ENCODE measurements at places on chromosomes 1 and 21. TPM values are rescaled to one million over a fixed set of nuclear protein-coding genes. Genes with fewer than 3 reads are reported as not detected.

Gene HRNR
- not detected for total RNA-seq

Gene LACTBL1
- not detected for total RNA-seq

Gene FCRL2
- not detected for total RNA-seq

Gene SERTAD4
- total RNA-seq: 3.2 TPM

Gene SIK1
- 6.7 TPM for total RNA-seq

DNA sequence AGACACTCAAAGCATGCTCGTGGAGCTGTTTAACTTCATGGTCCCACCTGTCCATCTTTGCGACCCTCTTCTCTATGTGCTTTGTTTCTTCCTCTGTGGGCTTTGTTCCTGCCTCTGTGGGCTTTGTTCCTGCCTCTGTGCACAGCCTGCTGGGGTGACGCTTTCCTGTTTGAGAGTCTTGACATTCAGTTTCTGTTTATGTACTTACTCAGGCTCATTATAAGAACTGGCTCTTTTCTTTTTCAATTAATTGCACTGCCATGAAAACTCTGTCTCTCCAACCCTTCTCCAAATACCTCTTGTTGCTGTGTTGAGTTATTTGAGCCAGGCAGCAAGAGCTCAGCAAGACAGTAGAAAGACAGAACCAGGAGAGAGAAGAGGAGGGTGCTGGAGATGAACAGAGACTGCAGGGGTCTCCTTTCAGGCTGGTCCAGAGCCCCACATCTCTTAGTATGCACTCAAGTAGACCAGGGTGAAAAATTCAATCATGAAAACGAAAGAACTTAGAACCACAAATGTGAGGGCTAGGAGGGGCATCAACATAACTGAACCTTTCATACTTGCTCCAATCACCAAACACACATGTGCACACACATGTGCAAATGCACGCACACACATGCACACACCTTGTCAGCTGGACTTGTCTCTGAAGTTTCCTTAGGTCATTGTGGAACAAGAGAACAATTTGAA is 88.3 kb upstream of the SGIP1 start:
- H3K4me3 ChIP-seq: no peak overlapping the region
- H3K36me3 ChIP-seq: no peaks in the 10 kb centered on the region
- H3K27me3 ChIP-seq: no peaks in the 10 kb centered on the region
- peaks cover 6% of the 10 kb centered on the region for H3K4me1 ChIP-seq

DNA sequence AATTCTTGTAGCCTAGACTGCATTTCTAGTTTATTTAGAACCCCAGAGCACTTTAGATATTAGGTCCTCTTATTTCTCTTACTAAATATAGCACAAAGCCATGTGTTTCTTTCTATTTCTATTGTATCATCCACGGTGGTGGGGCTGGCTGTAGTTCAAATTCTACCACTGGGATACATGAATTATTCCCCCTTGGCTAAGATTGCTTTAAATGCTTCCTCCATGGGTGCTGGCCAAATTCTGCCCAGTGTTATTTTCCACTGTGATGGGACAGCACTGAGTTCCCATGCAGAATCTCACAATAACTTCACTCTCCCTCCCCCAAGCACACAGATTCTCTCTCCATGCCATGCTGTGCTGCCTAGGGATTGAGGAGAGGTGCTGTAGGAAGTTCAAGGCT is 41.5 kb upstream of the GBP6 start:
- H3K4me1 ChIP-seq: no peaks in the 10 kb centered on the region
- no peak overlapping the region for H3K27ac ChIP-seq
- H3K4me3 ChIP-seq: no peak overlapping the region
- H3K36me3 ChIP-seq: no peaks in the 10 kb centered on the region

DNA sequence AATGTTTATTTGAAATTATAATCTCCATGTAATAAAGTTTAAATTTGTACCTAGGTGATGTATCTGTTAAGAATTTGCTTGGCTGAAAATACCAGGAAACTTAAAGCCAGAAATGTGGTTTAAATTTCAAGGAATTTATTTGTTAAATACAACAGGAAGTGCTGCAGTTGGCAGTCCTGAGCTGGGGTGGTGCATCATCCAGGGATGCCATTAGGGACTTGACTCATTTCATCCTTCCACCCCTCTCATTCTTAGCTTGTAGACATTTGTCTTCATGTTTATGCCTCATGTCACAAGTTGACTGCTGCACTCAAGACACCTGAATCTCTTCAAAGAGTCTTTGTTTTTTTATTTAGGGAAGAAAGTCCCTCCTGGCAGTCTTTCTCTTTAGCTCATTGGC is 175.9 kb downstream of the LHX8 start:
- no peak for DNase-seq
- H3K27me3 ChIP-seq: no peaks in the 10 kb centered on the region
- no peaks in the 10 kb centered on the region for H3K36me3 ChIP-seq
- H3K4me1 ChIP-seq: no peaks in the 10 kb centered on the region
- H3K4me3 ChIP-seq: no peak overlapping the region

DNA sequence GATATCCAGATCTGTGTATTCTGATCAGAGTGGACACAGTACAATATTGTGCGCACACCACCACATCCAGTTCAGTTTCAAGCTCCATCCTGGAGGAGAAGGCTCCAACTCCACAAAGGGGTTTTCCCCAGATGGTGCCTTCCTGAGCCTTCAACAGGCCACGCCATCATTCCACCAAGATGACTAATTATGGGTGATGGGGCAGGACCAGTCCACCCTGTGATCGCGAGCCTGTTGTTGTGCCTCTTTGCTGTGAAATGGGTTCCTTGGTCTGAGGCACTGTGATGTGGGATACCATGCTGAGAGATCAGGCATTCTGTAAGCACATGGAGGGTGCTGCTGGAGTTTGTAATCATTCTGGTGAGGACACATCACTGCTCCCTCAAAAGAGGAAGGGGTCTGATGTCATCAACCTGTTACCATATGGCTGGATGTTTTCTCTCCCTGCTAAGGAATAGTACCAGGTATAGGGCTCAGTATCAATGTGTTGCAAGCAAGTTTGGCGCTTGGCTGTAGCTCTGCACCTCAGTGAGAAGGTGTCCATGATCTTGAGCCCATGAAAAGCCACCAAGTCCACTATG is 6.7 kb upstream of the SH2D2A start:
- H3K4me1 ChIP-seq: no peaks in the 10 kb centered on the region
- no peaks in the 10 kb centered on the region for H3K27me3 ChIP-seq
- no peak overlapping the region for H3K27ac ChIP-seq
- no peak for DNase-seq

DNA sequence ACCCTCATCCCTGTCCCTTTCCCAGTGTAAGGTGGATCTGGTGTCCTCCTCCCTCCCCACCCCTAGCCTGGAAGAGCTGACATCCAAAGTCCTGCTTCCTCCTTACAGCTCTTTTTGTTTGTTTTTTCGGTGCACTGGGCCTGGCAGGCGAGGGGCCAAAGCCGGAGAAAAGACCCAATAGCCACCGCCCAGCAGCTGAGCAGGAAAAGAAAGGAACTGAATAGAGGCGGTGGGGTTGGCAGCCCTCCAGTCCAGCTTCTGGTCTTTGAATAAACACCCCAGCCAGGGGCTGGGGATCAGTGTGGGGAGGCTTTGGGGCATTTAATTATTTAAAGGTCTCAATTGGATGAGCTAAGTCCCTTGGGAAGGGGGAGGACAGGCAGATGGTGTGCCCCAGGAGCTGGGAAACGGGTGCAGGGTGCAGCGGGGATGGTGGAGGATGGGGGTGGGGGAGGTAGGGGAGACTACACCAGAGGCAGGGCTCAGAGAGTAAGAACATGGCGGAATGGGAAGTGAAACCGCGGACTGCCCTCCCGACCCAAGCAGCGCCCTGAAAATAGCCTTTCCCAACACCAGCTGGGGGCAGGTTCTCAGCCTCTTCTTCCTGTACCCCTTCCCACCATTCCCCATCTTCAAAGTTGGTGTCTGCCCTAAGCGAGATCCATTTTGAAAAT is 20.2 kb downstream of the BTG2 start:
- peaks cover 11% of the 10 kb centered on the region for H3K4me1 ChIP-seq
- H3K36me3 ChIP-seq: no peaks in the 10 kb centered on the region
- peaks cover 24% of the 10 kb centered on the region for H3K27me3 ChIP-seq
- no peak overlapping the region for H3K4me3 ChIP-seq
- H3K27ac ChIP-seq: no peak overlapping the region

DNA sequence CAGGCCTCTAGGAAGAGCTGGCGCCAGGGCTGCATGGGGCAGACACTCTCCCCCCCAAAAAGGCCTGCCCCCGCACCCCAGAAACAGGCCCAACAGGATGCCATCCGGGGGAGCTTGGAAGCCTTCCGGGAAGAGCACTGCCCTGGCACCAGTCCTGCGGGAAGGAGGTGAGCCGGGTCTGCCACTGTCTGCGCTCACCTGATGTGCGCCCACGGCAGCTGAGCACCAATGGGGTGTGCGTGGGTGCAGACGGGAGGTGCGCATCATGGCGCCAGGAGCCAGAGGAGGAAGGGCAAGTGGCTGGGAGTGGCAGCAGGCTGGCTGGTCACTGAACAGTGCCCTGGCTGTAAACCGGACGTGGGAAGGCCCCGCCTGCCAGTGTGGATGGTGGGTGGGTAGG is 73.6 kb downstream of the CASZ1 start:
- H3K36me3 ChIP-seq: no peaks in the 10 kb centered on the region
- no peaks in the 10 kb centered on the region for H3K27me3 ChIP-seq
- H3K4me1 ChIP-seq: peaks cover 8% of the 10 kb centered on the region
- no peak overlapping the region for H3K27ac ChIP-seq

DNA sequence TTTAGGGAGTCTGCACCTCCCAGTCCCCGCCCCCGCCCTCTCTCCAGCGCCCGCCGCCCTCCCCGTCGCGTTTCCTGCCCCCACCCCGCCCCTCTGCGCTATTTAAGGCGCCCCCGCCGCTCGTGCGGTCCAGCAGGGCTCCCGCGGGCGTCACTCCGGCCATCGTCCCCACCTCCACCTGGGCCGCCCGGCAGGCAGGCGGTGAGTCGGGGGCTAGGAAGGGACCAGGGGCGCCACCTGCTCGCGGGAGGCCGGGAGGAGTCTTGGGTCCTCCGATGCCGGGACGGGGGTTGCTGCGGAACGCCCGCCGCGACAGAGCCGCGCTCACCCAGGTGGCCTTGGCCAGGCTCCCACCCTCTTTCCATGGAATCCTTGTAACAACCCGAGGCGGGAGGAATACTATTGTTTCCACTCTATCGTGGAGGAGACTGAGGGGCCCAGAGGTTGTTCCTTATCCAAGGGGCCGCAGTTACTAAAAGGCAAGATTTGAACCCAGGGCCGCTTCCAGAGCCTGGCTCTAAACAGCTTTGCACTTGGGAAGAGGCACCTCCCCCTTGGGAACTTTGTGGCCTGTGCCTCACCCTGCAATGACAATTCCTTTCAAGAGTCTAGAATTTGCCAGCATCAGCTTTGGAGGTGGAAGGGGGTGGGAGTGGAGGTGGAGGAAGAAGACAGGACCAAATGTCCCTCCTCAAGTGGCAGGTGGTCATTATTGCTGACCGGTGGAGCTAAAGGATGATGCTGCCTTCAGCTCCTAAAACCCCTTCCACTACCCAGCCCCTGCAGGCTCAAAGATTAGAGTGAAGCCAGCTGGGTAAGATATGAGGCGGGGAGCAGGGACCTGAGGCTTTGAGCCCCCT is at the start of gene GJA4:
Gene GJA4 (plus strand): TSS at position 132 of the 860 bp plus-strand sequence. CDS start 1,215 bp downstream, outside the sequence.
- H3K36me3 ChIP-seq: no peaks in the 10 kb centered on the region
- H3K27ac ChIP-seq: no peak within 1 kb of the TSS
- H3K4me1 ChIP-seq: peaks cover 10% of the 10 kb centered on the region
- peak within 1 kb of the TSS; percentile 41 for H3K4me3 ChIP-seq

DNA sequence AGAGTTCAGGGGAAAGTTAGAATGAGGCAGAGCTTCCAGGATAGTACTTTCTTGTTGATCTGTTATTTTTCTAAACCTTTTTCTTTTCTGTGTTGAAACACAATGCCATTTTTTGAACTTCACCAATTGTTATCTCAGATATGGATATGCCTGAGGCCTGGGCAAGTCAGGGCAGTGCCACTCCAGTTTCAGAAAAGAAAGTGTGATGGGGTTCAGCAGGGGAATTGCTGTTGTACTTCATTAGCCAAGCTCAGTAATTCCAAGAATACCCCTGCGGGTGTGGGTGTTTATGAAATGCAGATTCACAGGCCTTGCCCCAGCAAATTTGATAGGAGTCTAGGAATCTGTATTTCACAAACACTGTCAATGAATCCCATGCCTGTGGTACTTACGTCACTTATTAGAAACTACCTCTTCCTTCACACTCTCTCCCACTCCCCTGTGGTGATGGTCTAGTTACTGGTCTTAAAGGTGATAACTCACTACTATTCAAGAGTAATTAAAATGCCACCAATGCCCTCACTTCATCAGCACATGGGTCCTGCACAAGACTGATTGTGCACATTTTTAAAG is 142.3 kb downstream of the PBX1 start:
- no peak overlapping the region for H3K4me3 ChIP-seq
- H3K27me3 ChIP-seq: no peaks in the 10 kb centered on the region
- DNase-seq: no peak
- no peak overlapping the region for H3K27ac ChIP-seq

GRCh38 chr1:84719543-84720217 is 29.4 kb upstream of the SSX2IP start:
- no peak overlapping the region for H3K27ac ChIP-seq
- H3K4me1 ChIP-seq: peaks cover 4% of the 10 kb centered on the region
- DNase-seq: no peak
- H3K27me3 ChIP-seq: no peaks in the 10 kb centered on the region
- H3K4me3 ChIP-seq: no peak overlapping the region

DNA sequence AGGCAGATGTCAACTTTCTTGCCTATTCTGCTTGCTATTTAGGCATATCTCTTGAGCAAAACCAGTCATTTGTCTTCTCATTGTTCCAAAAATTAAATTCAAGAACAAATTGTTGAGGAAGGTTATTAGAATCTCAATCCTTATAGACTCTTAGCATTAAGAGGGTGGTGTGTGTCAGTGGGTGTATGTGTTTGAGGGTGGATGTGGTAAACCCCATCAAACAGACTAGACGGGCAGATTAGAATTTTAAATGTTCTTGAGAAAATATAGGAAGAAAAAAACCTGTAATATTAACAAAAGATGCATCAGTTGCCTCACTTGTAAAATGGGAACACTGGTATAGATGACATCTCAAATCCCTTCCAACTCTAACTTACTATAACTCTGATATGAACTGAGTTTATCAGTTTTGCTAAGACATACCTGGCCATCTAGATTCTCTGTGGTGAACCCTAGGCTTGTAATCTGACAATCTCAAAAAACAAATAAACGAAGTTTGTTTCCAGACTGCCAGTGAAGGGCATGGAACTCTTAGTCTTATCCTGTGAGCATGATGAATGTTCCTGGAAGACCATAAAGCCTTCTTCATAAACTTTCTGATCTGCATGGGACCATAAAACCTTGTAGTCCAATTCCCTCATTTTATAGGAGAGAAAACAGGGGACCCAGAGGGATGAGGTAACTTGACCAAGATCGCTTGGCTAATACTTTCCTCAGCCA is 176.3 kb upstream of the SGIP1 start:
- H3K36me3 ChIP-seq: peaks cover 10% of the 10 kb centered on the region
- H3K4me3 ChIP-seq: no peak overlapping the region
- H3K27me3 ChIP-seq: no peaks in the 10 kb centered on the region

GRCh38 chr1:228975238-228975907 is 240.1 kb downstream of the RHOU start:
- H3K36me3 ChIP-seq: no peaks in the 10 kb centered on the region
- H3K27me3 ChIP-seq: no peaks in the 10 kb centered on the region
- peak; percentile 43 for DNase-seq
- no peak overlapping the region for H3K27ac ChIP-seq
- H3K4me3 ChIP-seq: no peak overlapping the region

All from H1 (cell line).